NCI-H1105 (cell line): ENCODE measurements at places on chromosomes 3 and 15.

- DNase-seq, result no peak
Observed at GRCh38 chr3:135834465-135834864, 131.1 kb upstream of the PPP2R3A start.

GRCh38 chr15:71272932-71273331 is 157.7 kb downstream of the THSD4 start:
- DNase-seq, result no peak

DNA sequence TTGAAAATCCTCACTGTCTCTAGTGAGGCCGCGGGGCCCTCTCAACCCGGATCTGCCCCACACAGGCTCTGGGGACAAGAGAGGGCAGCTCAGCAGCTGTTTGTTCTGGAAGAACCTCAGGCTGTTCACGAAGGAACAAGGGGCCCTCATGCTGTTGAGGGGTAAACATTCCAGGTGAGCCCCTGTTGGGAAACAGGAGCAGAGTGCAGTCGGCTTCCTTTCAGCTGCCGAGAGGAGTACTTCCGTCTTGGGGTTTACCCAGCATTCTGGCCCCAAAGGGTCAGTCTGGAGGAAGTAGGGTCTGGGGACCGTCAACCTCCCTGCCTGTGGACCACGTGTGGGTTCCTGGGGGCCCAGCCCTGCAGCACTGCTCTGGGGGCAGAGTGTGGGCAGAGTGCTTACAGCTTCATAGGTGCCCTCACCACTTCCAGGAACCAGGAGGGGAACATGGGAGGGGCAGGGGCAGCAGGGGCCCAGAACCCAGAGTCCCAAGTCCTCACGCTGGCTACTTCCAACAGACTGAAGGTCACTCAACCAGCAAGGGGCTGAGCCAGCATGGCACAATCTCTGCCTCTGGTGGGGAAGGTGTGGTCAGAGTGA is 49.2 kb upstream of the CTSH start:
- no peak for DNase-seq

DNA sequence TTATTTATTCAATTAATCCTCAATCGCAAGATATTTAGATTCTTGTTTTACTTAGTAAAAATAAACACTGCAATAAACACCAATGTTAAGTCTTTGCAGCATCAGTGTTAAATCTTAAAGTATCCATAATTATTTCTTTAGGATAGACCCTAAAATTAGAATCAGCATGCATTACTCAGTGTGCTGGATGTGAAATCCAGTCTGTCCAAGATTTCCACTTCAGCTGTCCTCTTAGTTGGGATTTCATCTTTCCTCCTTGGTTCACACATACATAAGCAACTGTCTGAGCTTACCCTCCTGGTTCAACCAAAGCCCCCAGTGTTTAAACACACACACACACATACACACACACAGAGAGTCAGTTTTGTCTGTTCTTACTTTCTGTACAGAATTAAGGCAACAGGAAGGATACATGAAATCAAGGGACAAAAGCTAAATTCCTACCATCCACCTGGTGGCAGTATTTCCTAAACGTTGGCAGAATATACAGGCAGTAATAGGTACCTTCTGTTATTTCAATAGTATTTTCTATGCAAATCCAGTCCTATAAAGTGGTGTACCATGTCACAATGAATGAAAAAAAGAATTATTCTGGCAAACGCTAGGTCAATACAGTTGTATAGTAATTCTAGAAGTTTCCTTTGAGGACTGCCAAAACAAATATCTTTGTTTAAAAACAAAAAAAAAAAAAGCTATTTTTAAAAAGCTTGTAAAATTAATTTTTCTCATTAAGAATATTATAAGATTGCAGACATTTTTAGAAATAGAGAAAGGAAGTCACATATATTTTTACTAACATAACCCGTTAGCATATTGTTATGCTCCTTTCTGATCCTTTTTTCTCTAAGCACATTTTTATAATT is 27.3 kb upstream of the DMXL2 start:
- DNase-seq, result peak; percentile 25

DNA sequence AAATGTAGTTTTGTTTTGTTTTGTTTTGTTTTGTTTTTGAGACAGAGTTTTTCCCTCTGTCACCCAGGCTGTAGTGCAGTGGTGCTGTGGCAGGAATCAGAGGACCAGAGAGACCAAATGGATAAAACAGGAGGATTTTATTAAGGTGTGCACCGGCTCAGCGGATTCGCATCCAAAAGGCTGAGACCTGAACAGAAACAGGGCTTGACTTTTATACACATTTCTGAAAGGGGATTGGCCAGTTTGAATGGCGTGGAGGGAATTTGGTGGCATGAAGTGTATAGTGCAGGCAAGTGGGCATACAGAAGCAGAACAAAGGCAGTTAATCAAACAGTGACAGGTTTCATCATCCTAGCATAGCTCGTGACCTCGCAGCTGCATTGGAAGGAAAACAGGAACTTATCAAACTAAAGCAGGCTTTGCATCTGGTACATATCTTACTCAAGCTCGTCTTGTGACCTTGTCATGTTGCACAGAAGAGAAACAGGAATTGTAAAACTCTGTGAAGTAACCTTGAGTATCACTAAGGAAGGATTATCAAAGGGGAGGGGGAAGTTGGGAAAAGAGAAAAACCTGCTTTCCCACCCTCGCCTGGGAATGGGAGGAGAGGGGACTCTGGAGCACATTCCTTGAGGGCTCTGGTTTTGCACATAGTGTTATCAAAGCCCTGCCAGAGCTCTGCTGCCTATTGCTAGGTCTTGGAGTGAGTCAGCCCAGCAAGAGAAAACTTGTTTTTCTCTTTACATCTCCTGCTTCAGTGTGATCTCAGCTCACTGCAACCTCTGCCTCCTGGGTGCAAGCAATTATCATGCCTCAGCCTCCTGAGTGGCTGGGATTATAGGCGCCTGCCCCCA is 38.5 kb downstream of the C3orf62 start:
- DNase-seq, result no peak

DNA sequence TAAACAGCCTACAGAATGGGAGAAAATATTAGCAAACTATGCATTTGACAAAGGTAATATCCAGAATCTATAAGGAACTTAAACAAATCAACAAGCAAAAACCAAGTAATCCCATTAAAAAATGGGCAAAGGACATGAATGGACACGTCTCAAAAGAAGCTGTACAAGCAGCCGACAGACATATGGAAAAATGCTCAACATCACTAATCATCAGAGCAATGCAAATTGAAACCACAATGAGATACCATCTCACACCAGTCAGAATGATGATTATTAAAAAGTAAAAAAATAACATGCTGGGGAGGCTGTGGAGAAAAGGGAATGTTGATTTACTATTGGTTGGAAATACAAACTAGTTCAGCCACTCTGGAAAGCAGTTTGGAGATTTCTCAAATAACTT is 30.7 kb upstream of the PPM1L start:
- DNase-seq, result no peak

DNA sequence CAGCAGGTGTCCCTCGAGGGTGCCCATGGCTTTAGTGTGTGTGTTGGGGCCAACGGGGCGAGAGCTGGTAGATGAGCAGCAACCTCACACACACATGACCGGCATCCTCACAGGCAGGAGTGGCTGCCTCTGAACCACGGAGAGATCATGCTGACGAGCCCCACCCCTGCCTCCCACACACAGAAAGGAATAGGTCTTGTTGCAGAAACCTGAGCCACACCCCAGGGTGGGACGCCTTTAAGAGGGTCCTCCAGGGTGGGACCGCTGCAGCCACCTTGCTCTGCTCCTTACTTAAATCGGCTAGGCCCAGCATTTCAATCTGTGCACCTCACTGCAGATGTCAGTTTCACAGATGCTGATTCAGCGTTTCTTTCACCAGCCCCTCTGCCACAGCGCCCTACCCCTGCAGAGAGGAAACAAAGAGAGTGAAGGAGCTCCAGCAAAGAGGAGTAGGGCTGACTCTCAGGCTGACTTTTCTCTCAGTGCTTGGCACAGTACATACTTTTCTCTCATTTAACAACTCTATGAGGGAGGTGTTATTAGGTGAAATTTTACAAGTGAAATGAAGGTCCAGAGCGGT is 61.2 kb upstream of the EPHB3 start:
- DNase-seq, result no peak

- no peak for DNase-seq
Observed at GRCh38 chr3:59503441-59503840, 453.6 kb upstream of the CFAP20DC start.

GRCh38 chr3:17515445-17516234 is 226.8 kb downstream of the TBC1D5 start:
- DNase-seq, result no peak

GRCh38 chr3:105771392-105771791 is 97.4 kb downstream of the CBLB start:
- no peak for DNase-seq

GRCh38 chr3:18080198-18080689 is 337.8 kb upstream of the TBC1D5 start:
- no peak for DNase-seq

DNA sequence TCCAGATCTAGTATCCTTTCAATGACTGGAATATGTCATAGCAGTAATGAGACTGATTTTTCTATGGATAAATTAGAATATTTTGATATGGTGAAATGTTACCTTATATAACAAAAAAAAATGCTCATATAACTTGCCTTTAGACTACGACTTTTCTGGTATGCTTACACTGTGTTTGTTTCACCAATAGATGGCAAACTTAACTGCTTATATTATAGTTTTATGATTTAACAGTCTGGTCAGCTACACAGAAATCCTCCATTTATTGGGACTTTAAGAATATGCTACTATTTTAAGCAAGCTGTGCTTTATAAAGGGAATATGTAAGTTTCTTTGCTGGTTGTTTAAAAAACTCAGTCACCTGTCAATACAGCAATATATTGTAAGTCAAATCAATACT is 205.6 kb downstream of the VGLL3 start:
- no peak for DNase-seq

DNA sequence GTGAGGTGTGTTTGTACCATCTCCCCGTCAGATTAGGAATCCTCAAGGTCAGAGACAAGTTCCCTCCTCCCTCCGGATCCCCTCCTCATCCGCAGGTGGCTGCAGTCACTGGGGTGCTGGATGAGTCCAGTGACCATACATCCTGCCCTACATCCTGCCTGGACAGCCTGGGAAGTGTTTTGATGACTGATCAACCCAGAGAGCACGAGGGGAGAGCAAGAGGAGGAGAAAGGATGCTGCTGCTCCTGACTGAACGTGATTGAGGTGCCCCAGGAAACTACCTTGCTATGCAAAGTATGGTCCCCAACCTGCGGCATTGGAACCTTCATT is 65.1 kb downstream of the SLC12A8 start:
- DNase-seq, result no peak

DNA sequence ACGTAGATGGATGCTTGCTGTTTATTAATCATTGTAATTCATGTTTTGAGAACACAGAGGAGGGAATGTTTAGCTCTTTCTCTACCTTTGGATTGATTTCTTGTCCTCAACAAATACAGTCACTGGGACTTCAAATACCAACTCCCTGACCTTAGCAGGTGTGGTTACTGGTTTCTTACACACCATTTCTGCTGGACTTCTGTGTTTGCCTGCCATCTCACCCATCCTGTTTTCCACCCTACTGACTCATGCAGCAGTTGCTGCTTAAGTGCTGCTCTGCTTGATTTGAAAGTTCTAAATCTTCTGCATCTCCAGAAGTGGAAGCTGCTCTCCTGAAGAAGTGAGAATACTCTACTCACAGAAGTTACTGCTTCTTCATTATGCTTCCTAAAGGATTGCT is 170.3 kb downstream of the ZPLD1 start:
- no peak for DNase-seq

DNA sequence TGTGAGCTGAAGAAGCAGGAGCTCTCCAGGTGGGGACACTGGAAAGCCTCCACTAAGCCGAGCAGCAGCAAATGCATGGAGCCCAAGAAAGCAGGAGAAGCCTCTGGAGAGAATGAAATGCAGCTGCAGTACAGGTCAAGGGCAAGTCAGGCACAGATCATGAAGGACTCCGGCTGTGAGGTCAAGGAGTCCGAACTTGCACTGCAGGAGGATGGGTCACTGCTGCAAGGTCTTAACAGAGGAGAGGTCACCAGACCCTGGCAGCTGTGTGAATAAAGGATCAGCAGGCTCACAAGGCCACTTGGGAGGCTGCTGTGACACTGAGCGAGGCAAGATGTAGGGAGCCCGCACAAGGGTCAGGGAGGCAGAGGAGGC is 24.7 kb upstream of the SLC41A3 start:
- DNase-seq, result no peak

DNA sequence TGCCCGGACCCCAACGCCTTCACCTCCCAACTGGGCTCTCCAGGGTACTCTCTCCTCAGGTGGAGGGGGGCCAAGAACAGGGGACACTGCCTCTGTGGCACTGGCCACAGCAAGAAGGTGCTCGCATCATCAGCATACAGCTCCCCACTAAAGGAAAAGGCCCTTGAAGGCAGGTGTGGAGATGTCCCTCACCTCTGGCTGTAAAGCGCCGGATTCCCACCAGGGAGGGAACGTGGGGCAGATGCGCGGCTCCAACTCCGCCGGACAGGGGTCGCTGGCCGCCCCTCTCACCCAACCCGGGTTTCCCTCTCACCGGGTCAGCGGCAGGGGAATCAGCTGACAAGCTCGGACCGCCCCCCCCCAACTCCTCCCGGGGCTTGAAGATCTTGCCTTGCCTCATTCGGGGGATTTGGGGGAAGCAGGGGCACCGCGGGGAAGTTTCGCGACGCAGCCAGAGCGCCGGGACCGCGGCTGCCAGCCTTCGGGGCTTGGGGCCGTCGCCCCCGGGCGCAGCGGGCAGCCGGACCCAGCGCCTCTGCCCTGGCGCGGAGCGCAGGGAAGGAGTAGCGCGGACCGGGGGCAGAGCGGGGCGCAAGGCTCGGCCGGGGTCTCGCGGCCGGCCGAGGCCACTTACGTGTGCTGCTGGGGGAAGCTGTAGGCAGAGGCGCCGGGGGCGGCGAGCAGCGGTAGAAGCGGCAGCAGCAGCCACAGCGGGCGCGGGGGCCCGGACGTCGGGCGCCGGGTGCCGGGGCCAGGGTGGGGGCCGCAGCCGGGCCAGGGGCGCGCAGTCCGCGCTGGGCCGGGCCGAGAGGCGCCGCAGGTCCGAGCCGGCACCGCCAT is 630 bp downstream of the CACNA2D2 start:
- DNase-seq, result no peak

GRCh38 chr3:14403619-14404155 is 1.3 kb downstream of the SLC6A6 start:
- no peak for DNase-seq

GRCh38 chr3:187899246-187899645 is 154.0 kb upstream of the BCL6 start:
- no peak for DNase-seq
